ENCODE measurements at places on chromosomes 12 and 14. TPM values are rescaled to one million over a fixed set of nuclear protein-coding genes. Genes with fewer than 3 reads are reported as not detected.

- DNase-seq = no peak
These were observed 16.7 kb downstream of the PRH1 start for GRCh38 chr12:10867381-10867780.

- DNase-seq = no peak
These were observed 2.4 kb upstream of the RNF34 start for GRCh38 chr12:121397521-121397920.

- no peak for DNase-seq
These were observed 6.4 kb upstream of the SLC38A4 start for GRCh38 chr12:46832130-46832704.

DNA sequence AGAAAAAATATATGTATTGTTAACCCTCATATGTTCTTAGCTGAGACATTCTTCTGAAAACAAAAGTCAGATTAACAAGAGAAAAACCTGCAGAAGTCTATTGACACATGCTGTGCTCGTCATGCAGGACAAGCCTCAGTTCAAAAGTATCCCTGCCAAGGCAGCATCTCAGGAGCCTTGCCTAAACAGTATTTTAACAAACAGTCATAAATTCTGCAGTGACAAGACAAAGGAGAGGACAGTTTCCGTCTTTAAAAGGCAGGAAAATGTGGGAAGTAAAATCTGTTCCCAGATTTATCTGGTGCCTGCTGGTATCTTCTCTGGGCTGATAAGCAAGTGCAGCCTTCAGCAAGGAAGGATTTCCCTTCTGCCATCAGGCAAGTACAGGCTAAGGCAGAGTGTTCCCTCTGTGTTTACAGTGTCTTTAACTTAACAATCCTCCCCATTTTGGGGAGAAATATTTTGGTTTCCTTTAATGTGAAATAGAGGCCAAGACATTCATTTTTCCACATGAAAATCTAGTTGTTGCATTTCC lies 480.2 kb upstream of the CCDC196 start:
- no peak for DNase-seq

- no peak for DNase-seq
These were observed 125.1 kb downstream of the GPR65 start for GRCh38 chr14:88130057-88130432.

DNA sequence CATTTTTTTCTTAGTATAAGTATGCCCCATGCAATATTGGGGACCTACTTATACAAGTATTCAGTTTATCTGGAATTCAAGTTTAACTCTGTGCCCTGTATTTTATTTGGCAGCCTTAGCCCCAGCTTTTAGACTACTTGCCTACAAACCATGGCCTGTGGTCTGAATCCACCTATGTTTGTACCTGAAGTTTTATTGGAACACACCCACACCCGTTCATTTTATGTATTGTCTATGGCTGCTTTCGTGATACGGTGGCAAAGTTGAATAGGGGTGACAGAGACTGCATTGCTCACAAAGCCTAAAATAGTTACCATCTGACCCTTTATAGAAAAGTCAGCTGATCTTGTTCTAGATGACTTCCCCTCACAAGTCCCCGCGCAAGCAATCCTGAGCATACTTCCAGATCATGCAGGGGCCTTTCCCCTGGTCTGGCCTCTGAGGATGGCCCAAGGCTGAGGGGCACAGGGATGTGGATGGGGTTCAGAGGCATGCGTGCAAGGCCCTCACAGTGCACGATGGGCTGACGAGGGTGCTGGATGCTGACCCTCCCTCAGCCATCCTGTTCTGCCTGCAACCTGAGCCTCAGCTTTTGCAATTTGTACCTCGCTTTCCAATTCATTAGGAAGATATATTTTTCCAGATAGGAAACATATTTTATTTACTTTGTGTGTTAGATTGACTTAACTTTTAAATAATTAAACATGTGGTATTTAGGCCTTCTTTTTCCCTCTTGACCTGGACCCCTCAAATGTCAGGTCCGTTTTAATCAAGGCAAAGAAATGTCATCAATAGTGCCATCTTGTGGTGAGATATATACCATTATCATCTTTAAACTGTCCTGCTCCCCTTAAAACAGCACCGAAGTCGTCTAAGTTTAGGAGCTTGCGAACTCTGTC lies 527.3 kb upstream of the CCDC196 start:
- peak; percentile 36 for DNase-seq

GRCh38 chr14:105087963-105088811 lies 23.0 kb upstream of the GPR132 start:
- peak; percentile 87 for DNase-seq

DNA sequence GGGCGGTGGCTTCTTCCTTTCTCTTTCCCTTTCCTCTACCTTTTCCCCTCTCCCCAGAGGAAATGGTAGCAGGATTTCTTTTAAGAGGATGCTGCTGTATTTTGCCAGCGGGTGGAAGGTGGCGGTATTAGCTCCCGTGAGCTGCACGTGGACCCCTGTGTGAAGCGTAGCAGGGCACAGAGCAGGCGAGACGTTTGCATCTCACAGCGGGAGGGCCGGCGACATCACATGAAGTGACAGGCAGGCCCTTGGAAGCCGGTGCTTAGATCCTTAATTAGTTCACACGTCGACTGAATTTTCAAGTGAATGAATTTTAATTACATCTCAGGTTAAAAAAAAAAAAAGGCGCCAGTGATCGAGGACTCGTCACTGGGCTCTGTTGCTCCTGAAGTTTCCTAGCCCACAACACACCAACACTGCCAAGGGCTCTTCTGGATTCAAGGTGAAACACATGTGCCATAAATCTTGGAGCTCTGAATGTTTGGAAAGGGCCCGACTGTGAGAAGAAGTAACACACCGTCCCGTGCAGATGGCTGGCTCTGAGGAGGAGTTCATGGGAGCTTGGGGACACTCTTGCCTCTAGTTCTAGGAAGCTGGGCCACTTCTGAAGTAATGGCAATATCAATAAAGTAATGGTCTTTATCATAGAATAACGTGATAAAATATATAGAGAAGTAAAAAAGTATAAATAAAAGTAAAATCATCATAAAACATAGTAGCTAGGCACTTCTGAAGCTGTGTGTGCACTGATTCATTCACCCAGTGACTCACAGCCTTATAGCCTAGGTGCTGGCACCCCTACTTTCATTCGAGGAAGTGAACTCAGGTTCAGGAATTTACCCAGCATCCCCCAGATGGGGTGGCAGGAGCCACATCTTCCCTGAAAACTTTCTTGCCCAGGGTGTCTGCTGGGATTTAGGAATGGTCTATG lies 75.3 kb downstream of the AACS start:
- peak; percentile 87 for DNase-seq

DNA sequence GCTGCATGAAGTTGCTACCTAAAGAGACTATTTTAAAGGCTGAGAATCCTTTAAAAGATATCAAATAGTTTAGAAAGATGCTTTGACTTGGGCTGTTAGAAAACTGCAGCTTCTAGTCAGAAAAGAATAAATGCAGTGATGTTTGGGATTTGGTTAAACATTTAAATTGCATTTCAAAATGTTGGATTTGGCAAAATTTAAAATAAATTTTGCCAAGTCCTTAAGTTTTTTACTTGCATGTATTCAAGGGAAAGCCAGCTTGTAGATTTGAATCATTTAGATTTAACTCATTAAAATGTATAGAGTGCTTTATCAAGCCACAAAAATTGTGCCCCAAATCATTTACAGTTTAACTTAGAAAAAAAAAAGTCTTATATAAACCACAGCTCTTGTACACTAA lies 109.7 kb downstream of the ANKS1B start:
- no peak for DNase-seq

SLC17A8 gene
- total RNA-seq = not detected

DNA sequence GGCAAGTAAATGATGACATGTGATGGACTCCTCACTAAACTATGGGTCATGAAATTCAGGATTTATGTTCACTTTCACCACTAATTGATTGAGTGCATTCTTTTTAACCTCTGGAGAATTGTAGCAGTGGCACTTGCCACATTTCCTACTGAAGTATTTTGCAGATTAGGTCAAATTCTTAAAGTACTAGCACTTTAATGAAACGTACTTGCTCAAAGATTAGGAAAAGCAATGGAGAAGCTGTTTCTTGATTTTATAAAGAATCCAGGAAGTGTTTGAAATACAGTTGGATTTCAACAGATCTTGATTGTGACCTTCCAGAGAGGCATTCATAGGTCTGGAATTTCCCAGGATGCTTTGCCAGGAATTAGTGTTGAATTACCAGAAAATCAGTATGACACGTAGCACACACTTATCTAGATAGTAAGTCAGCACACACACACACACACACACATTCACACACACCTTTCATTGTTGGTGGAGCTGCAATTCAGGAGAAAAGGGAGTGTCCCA lies 162.6 kb downstream of the MYRFL start:
- DNase-seq = peak; percentile 90

DNA sequence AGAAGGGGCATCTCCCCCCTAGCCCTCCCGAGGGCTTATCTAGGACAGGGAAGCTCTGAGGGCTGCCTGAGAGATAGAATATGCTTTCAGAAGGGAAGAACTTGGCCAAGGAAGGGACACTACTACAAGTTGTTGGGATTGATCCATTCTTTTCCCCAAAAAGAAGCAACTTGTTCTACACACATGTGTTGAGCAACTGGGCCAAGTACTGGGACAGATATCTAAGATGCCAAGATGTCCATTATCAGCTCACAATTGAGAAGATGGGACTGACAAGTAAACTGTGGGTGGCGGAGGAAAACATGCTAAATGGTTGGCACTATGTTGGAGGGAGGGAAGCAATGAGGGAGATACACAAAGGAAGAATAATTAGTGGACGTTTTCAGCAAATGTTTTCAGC lies 30.9 kb downstream of the PLEKHG7 start:
- DNase-seq = no peak

GRCh38 chr14:92058006-92058917 lies 18.4 kb upstream of the TRIP11 start:
- no peak for DNase-seq

DNA sequence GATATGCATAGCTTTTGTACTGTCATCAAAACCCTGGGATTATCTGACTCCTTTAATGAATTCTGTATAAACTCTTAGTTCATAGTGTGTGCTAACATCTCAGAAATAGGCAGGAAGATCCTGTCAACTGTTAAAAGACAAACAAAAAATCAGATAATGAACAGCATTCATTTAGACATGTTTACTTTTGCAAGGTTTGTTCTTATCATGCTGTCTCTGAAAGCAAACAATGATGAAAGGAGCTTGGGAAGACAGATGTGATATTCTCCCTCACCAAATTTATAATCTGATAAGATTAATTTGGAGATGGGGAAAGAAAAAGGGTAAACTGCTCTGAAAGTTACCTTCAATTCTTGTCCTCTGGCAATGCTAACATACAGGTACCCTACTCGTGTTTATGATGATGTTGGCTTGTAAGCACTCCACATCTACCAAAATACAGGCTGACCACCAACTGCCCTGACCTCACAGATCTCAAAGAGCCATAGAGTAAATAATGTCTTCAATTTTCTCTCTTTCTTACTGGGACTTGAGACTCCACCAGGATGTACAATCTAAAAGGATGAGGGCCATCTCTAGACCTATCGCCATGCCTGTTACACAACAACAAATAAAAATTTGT lies 233.8 kb downstream of the SSPN start:
- no peak for DNase-seq

DNA sequence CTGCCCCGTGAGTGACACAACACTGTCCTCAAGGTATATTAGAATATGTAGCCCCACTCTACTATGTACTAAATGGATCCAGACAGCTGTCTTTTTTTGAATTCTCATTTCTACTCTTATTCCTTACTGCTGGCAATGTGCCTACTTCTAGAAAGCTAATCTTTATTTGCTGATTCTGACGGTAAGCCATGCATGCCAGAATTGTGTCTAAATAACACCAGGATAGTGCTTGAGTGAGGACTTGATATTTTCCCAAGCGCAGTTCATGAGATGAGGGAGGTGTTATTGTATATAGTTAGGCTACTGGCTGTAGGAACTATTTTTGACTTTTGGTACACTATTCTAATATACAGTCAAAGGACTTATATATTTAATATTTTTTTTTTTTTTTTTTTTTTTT lies 316.2 kb upstream of the NAV3 start:
- DNase-seq = no peak

DNA sequence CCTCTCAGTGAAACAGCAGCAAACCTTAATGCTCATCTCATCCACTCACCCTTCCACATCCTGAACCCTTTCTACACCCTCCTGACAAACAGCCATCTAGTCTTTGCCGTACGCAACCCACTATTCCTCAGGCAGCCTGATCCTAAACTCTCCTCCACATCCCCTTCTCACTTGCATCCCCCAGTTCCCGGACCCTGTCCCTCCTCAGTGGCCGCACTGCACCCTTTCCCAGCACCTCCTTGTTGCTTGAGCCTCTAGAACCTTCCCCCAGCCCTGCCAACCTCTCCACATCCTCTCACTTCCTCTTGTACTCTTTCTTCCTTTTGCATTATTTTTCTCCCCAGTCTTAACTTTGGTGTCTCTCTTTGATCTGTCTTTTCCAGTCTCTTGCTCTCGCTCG lies 42.9 kb downstream of the IQSEC3 start:
- DNase-seq = no peak

GRCh38 chr12:48110691-48111311 lies 4.9 kb upstream of the SENP1 start:
- DNase-seq = peak; percentile 9

GRCh38 chr14:53792909-53793308 lies 163.7 kb downstream of the BMP4 start:
- peak; percentile 2 for DNase-seq

- DNase-seq = peak; percentile 54
These were observed at the start of gene SSPN for GRCh38 chr12:26195250-26195640. Gene SSPN, plus strand, starts transcription at chr12:26195573. Its CDS starts 100 bp downstream, at chr12:26195673.

GRCh38 chr12:107319533-107320032 lies 226.2 kb upstream of the CRY1 start:
- DNase-seq = no peak

KRT73 gene
- not detected for total RNA-seq

All from M059J (cell line).